HFF-Myc (cell line): ENCODE measurements at places on chromosomes 2 and 18.

DNA sequence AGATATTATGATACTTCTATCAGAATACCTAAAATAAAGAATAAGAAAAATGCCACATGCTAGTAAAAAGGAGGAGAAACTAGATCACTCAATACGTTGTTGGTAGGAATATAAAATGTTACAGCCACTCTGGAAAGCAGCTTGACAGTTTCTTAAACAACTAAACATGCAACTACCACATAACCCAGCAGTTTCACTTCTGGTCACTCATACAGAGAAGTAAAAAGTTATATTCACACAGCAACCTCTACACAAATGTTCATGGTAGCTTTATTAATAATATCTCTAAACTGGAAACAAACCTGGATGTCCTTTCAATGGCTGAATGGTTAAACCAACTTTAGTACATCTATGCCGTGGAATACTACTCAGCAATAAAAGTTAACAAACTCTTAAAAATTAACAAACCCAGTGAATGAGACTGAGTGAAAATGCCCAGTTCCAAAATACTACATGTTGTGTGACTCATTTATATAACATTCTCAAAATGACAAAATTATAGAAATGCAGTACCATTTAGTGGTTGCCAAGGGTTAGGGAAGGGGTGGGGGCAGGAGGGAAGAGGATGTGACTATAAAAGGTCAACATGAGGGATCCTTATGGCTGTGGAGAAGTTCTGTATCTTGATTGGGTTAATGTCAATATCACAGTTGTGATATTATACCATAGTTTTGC is 124.1 kb downstream of the MMADHC start:
- DNase-seq: no peak

GRCh38 chr2:174026122-174026845 is 61.1 kb upstream of the SP3 start:
- DNase-seq: no peak

- no peak for DNase-seq
These were observed 73.5 kb upstream of the NEDD4L start for GRCh38 chr18:57970356-57971095.

GRCh38 chr18:11362856-11363255 is 213.5 kb upstream of the PIEZO2 start:
- no peak for DNase-seq
